ENCODE measurements at places on chromosomes 7 and 10.
A peak's percentile ranks its signal among the peaks of the same experiment; 100 is the strongest.

GRCh38 chr10:76297780-76298281 lies 866.4 kb downstream of the LRMDA start:
- no peak for DNase-seq

DNA sequence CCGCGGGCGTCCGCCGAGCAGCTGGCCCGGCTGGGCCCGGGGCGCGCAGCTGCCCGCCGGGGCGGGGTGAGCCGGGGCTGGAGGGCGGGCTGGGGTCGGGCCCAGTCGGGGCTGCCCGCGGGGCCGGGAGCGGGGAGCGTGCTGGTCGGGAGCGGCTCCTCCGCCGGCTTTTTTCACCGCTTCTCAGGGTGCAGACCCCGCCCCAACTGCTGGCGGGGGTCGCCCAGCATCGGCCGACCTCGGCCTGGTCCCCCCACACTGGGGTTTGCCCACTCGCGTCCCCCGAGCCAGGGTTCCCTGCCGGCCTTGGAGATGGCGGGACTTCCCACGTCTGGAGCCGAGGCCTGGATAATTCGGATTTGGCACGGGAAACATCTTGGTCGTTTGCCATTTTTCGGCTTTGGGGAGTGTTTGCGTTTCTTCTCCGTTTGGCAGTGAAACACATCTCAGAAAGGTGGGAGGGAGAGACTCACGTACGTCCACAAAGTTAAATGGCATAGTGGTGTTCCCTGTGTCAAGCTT lies 432 bp downstream of the TMEM248 start:
- DNase-seq = peak; percentile 11

DNA sequence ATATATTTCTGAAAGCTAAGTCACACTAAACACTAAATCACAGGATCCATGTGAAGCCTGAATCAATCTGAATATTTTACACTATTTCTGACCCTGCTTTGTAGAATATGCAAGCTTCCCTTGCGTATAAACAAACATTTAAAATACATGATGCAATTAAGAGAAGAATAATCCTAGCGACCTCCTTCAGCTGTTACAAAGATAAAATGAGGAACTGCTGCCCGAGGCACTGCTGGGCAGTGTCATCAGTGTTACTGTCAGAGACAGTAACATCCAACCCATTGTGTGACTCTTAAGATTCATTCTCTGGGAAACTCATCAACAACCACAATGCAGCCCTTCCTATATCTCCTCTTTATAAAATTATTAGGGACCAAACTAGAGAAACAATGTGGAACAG lies 61.6 kb downstream of the COBL start:
- DNase-seq = no peak

DNA sequence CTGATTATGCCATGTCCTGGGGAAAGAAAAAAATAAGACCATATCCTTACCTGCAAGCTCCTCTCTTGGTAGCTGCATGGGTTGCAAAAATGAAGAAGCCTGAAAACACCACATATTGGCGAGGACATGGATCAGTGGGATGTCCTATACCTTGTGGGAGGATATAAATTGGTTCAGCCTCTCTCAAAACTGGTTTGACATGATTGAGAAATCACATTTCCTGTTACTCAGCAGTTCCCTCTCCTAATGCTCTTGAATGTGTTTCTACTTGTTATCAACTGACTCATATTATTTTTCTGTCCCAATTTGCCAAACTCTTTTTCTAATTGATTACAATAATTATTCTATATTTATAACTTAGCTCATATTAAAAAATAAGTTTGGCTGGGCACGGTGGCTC lies 380.2 kb downstream of the EXOC4 start:
- no peak for DNase-seq

GRCh38 chr7:123070702-123071286 lies 75.3 kb upstream of the TAS2R16 start:
- no peak for DNase-seq

DNA sequence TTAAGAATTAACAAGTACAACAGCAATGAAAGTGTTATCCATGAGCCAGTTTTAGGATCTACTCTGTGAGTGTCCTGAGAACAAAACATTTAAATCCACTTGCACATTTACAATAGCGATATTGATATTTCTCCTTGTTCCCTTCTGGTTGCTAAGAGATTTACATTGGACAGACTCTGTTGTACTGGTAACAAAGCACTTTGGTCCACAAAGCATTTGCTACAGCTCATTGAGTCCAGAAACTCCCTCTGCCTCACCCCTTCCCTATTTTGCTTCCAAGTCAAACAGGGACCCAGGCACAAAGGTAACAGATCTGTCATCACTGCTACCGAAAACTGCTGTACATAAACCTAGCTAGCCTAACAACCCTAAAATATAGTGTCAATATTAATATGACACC lies 2.1 kb downstream of the ANK3 start:
- no peak for DNase-seq

DNA sequence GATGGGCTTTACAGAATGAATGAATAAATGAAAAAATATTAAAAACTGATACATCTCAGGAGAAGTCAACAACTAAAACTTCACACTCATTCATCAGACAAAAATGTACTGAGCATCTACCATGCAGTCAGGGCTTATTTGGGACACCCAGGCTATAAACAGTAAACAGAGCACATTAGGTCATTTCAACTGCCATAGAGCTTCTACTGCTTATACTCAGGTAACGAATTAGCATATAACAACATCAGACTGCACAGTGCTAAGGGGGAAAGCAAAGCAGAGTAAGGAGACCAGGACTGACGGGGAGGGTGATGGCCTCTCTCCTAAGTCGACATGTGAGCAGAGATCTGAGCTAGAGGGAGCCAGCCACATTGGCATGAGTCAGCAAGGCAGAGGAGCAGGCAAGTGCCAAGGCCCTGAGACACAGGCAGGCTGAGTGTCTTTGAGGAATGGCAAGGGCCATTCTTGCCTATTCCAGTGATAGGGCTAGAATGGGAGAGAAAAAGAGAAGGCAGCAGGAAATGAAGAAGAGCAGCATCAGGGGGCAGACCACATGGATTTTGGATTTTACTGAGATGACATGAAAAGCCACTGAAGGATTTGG lies 528.9 kb downstream of the PARD3 start:
- DNase-seq = no peak

DNA sequence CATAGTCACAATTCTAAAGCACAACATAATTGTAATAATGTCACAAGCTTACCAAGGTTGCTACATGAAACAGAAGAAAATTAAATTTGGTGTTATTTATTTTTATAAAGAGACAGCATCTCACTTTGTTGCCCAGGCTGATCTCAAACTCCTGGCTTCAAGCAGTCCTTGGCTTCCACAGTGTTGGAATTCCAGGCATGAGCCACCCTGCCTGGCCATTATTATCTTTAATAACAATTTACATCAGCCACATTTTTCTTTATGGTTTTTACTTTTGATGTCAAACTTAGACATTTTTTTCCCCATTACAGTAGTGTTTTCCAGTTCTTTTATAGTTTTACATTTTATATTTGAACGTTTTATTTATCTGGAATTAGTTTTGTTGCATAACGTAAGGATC lies 46.7 kb downstream of the BMPR1A start:
- no peak for DNase-seq

DNA sequence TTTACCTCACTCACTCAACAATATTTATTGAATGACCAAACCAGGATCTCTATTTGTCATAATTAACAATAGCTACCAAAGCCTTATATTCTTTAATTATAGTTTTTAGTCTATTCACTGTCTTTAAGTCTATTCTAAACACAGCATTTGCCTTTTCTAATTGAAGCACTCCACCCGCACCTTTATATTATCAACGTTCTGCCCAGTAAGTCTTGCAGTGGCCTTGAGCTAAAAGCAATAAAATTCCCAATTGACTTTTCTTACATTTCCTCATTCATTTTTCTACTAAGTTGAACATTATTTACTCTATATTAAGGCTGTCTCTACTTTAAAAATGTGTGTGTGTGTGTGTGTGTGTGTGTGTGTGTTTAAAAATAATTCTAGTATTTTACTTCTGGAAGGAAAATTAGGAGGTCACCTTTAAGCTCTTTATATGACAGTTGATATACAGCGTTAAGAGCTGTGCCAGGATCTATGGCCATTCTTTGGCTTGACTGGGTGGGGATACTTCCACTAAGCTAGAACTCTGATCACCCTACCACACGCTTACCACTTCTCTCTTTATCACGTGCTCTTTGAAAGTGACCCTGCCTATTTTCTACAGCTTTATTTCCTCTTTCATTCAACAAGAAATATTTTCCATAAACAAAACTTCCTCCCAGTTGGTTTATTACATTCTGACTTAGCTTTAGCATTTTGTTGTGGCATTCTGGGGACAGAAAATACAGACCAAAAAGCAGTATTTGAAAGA lies 8.8 kb downstream of the PAPSS2 start:
- no peak for DNase-seq

GRCh38 chr10:11332846-11333245 lies 278.6 kb downstream of the USP6NL start:
- no peak for DNase-seq

DNA sequence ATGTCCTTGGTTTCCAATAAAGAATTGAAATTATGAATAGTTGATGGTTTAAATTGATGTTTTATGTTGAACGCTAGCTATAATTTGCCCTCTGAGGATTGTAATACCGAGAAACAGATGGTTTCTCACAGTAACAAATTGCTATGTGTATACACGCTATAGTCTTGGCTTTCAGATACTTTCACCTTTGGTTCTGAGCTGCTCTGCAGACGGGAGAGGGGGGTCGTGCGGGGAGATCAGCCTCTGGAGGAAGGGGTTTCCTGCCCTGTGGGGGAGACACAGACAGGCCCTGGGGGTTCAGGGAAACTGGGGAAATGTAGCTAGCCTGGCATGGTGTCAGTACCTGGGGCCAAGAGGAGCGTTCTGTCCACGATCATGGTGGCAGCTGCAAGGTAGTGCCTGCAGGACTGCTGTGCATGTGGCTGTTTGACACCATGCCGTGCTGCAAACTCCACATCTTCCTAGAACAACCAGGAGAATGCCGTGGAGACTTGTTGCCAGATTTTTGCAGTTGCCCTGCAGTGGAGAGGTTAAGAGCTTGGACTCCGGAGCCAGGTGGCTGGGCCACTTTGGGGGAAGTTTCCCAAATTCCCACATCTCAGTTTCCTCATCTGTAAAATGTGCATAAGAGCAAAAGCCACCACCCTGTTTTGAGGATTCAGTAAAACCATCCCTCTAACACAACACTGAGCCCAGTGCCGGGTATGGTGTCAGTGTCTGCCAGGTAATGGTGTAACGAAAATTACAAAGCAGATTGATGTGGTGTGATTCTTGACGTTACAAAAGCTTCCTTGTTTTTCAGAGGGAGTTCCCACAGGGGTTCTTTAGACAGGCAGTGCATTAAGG lies 167.9 kb downstream of the CUX1 start:
- DNase-seq = no peak

DNA sequence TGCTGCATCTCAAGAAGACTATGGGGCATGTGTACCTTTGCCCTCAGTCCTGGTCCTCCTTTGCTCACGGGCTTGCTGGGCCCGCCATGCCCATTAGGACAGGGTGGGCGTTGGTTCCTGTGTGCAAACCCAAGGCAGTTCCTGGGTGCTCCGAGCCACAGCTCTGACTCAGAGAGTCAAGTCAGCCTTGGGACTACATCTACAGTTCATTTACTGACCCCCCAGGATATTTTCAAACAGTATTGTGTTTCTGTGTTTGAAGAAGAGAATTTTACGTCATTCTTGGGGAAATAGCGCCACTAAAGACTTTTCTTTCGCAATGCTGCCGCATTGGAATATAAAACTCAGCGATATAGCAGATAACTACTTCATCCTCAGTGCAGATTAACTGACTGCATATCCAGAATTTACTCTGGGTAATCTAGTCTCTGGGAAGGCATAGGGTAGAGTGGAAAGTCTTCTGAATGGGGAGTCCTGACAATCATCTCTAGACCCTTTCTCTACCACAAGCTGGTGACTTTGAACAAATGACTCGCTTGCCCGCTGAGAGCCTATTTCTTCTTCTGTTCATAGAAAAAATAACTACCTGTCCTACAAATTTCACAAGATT lies 638.9 kb upstream of the FZD8 start:
- no peak for DNase-seq

- DNase-seq = no peak
Observed at GRCh38 chr7:107993891-107994291, 9.1 kb downstream of the LAMB1 start.

DNA sequence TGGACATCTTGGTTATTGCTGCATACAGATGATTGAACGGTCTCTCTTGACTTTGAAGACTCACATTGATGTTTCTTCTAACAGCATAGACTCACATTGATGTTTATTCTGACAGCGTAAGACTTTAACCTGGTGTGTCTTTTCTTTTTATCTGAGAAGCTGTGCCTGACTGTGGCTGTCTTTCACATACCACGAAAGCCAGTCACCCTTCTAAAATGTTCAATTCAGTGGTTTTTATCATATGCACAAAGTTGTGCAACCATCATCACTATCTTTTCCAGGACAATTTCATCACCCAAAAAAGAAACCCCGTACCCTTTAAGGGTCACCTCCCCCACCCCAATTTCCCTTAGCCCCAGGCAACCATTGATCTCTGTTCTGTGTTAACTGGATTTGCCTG lies 24.7 kb downstream of the CELF2 start:
- DNase-seq = no peak

- DNase-seq = no peak
Observed at GRCh38 chr7:48180981-48181380, 9.7 kb downstream of the ABCA13 start.

- no peak for DNase-seq
Observed at GRCh38 chr10:14358886-14359573, 28.3 kb upstream of the FRMD4A start.

GRCh38 chr10:62430881-62431280 lies 56.7 kb downstream of the ZNF365 start:
- DNase-seq = no peak

DNA sequence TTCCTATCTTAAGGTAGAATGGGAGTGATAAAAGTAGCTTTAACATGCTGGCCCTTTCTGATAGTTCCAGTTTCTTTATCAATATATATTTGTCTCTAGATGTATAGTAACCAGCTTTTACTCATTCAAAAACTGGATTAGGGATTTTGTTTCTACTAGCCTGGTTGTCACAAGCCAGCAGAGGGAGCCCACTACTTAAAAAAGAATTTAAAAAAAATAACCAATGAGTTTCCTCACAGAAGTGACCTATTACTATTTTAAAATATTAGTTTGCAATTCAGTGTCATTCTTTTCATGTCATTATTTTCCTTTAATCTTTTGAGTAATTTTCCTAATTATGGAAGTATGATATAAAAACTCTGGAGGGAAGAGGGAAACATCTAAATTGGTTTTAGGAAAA lies 142.1 kb downstream of the PHTF2 start:
- DNase-seq = peak; percentile 2

- DNase-seq = no peak
Observed at GRCh38 chr7:106617860-106618259, 43.1 kb downstream of the CCDC71L start.

GRCh38 chr10:1498746-1499358 lies 238.5 kb downstream of the ADARB2 start:
- DNase-seq = no peak

DNA sequence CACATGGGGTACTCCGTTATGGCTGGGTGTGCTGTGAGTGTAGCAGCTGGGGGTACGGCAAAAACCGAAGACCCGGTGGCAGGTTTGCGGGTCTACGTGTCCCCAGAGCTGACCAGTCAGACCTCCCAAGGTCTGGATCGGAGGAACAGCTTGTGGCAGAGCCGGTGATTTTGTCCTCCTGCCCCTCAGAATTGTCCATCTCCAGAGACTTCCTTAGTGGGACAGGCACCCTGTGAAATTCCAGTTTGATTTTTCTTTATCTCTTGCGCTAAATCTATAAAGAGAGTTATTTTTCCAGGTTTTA lies 1.0 kb downstream of the EIF3B start:
- DNase-seq = no peak

All from neuronal stem cell (in vitro differentiated cells).